Left lung (tissue), 14 donors: ENCODE measurements at places on chromosomes 1 and 21. TPM values are rescaled to one million over a fixed set of nuclear protein-coding genes. Genes with fewer than 3 reads are reported as not detected.

RPS6KA1 gene
- polyA plus RNA-seq = 25.0 TPM

BTBD19 gene
- 22.4 TPM for polyA plus RNA-seq

HSD11B1 gene
- 5.6 TPM for polyA plus RNA-seq

- DNase-seq = no peak
Observed at GRCh38 chr1:31653717-31654473, 9.2 kb upstream of the PEF1 start.

DNA sequence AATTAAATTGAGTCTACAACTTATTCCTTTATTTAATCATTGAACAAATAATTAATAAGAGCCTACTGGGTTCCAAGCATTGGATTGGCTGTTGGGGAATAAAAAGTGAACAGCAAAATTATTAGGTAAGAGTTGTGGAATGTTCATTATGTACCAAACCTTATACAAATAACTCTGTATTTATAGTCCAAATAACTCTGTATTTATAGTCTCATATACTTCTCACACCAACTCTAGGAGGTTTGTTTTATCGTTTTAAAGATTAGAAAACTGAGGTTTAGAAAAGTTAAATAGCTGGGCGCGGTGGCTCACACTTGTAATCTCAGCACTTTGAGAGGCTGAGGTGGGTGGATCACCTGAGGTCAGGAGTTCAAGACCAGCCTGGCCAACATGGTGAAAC, 40.6 kb downstream of the RGS2 start:
- no peak for DNase-seq

DNA sequence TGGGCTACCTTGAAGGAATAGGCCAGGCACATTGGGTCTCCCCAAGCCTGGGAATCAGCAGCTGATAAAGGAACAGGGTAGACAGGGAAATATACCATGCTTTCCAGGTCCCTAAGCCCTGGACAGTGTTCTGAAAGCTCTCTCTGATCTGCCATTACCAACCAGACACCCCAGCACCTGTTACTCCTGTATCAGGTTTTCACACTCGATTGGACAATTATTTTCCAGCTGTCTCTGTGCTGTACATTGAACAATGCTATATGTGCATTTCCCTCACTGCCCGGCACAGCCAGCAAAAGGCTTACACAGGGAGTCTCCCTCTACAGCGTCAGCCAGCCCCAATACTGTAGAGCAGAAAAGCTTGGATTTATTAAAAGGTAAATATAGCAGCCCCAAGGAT, 4.7 kb downstream of the CFAP45 start:
- DNase-seq = no peak

- DNase-seq = peak; percentile 73
Observed at GRCh38 chr1:17233675-17234320, 15.1 kb upstream of the PADI3 start.

- no peak for DNase-seq
Observed at GRCh38 chr1:166814611-166815010, 24.7 kb upstream of the POGK start.

GRCh38 chr1:175569117-175569743, 174.2 kb downstream of the TNR start:
- no peak for DNase-seq

DNA sequence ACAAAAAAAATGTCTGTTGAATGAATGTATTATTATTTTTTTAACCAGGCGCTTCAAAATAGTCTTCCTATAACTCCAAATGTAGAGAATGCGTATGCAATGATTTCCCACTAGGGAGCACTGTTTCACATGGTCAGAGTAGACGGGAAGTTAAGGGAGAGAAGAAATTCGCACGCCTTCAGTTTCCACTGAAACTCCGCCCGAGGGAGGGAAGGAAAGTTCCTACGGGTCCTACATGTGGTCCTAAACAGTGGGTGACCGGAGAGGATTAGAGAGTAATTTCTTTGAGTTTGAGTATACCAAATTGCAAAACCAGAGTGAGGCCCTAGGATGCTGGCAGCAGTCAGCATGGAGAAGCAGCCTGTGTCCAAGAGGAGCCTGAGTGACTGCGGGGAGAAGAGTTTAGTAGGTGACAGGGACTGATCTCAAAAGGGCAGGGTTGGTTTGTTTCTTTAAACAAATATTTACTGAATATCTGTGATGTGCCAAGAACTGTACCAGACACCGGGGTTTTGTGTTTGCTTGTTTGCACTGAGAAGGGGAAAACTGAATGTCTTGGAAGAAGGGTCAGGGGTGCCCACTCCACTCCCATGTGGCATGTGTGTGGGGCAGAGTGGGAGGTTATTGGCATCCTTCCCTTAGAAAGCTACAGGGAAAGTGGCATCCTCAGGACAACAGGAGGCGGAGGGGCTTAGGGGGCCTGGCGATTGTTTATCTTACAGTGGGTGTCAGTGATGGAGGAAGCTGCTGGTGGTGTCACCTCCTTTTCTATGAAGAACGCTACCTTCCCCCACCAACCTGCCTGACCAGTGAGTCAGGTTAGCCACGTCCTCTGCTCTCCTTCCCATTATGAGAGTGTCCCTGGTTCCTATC, 22.8 kb downstream of the RNU5D-1 start:
- DNase-seq = no peak

DNA sequence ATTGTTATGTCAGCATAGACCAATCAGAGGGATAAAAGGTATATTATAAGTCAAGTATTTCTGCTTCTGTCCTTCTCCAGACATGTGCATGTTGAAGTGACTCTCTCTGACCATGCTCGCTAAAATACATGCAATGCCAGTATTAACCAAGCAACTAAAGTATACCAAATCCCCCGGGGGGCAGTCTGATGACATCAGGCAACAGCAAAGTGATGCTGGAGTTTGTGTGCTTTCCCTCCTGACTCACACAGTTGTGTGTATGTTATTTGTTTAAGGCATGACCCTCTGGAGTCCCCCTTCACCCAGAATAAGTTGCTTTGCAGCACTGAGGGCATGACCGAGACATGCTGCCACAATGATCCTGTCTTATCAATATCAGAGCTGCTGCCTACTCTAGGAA, 2.1 kb downstream of the BRINP2 start:
- DNase-seq = no peak

DNA sequence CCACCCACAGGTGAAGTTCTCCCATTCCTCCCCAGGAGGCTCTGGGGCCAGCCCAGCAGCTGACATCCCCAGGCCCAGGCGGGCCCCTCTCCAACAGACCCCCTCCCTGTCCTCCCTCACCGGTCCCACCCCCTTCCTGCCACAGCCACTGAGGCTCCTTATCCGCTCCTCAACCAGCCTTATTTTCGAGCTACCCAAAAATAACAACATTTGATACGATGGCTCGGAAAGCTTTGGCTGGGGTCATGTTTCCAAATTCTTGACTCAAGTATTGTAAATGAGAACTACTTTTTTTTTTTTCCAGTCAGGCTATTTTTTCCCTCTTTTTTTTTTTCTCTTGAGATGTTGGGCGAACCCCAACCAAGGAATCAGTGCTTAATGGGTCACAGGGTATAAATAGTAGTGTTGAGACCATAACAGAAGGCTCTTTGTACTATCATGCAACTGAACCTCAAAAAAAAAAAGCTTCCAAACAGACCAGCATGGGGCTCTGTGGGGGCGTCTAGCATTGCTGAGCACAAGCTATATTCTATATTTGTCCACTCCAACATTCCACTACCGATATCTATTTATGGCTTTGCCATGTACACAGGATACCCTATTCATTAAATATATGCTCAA, 27.2 kb downstream of the IRF2BP2 start:
- no peak for DNase-seq

DNA sequence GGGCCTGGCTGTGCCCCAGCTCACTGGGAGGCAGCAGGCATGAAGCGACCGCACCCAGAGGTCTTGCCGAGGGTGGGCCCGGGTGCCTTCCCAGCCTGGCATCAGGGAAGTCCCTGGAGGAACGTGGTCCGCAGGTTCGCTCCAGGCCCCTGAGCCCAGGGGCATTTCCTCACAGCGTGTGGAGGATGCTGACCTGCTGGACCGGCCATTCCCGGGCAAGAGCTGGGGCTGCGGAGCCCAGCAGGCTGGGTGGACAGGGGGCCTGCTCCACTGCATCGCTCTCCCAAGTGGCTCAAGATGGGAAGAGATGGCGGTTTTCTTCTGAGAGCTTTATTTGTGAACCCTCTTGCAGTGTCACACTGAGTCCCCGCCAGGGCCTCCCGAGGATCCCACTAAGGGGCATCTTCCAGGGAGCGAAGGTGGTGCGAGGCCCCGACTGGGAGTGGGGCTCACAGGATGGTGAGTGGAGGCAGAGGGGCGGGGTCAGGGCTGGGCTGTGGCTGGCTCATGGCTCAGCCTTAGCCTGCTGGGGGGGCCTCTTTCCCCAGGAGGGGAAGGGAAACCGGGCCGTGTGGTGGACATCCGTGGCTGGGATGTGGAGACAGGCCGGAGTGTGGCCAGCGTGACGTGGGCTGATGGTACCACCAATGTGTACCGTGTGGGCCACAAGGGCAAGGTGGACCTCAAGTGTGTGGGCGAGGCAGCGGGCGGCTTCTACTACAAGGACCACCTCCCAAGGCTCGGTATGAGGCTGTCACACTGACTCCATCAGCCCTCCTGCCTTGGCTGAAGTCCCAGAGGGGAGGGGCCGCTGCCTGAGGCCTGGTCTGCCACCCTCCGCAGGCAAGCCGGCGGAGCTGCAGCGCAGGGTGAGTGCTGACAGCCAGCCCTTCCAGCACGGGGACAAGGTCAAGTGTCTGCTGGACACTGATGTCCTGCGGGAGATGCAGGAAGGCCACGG, 7.2 kb upstream of the MMP23B start:
- peak; percentile 72 for DNase-seq
